Germinal center (tissue), 1 donor: ENCODE measurements at places on chromosomes 4 and X.
A peak's percentile ranks its signal among the peaks of the same experiment; 100 is the strongest.

GRCh38 chrX:130631011-130631410 lies 229.2 kb downstream of the RBMX2 start:
- no peak for DNase-seq

DNA sequence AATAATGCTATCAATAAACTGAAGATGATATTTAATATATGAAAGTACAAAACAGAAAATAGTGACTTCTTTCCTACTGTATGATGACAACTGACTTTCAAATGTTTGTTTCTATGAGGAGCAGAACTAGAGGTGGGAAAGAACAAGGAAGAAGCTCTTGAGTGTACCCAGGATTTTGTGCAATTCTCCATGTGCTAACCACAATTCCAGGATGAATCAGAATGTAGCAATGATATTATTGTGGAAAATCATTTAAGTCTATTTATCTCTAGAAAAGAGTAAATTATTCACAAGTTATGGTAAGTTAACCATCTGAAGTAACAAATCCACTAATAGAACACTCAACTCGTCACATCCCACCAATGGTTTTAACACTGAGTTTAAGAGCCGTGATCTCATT lies 324.1 kb upstream of the EMCN start:
- DNase-seq, result no peak

DNA sequence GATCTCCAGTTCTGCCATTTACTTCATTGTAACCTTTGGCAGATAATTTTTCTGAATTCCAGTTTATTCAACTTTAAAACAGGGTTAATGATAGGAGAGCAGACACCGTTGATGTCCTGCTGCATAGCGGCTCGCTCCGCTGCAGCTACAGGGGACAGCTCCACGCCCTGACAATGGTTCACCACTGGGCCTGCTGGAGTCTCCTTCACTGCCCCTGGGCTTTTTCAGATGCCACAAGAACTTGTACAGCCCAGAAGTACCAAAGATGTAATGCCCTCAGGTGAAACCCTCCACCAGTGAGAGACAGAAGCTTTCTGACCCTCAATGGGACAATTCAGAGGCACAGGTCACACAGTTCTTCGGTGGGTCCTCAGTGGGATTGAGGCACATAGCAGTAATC lies 22.7 kb upstream of the SEPTIN11 start:
- DNase-seq, result no peak

GRCh38 chr4:48127682-48128404 lies 6.2 kb downstream of the TXK start:
- DNase-seq, result peak; percentile 61

DNA sequence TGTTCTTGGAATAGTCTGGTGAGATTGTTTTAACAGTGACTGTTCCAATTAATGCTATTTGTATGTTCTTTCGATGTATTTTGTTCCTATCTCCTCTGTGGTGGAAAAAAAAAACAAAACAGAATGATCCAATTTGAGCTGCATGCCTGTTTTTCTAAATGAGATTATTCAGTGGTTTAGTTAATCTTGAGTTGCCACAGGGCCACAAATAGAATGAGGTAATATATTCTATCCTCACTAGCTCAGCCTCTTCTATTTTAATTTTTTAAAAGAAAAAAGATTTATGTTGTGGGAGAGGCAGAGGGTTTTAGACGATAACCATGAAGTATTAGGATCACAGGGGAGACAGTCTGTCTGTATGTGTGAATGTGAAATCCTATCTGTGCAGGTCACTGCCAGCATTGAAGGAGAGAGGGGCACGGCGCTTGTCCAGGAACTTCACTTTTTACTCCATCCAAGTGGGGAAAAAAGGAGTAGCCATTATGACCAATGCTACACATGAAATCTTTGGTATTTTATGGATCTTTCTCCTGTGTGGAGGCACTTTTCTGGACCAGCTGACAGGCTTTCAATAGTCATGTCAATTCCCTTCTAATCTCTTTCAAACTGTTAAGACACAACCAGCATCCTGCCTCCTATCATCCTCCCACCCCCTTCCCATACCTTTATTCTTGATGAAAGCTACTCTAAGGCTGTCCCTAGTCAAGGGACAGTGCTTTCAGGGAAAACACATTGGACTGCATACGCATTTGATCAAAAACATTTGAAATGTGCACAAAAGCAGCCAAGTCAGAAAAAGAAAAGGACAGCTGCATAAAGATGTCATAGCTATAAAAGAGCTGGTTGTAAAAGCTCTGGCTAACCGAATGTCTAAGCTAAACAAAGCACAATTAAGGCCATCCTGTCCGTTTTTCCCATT lies 1063.8 kb upstream of the INTU start:
- DNase-seq, result no peak

DNA sequence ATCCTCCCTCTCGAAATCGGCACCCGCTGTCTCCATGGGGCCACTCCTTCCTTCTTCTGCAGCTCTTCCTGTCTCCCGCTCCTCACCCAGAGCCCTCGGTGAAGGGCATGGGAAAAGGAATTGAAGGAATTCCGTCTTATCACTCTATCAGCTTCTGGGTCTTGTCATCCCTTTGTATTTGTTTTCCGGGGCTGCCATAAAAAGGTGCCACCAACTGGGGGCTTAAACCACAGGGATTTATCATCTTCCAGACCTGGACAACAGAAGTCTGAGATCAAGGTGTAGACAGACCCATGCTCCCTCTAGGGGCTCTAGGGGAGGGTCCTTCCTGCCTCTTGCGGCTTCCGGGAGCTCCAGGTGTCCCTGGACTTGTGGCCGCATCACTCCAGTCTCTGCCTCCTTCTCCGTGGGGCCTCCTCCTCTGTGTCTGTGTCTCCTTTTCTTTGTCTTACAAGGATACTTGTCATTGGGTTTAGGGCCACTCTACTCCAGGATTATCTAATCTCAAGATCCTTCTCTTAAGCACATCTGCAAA lies 24.0 kb downstream of the CD99 start:
- DNase-seq, result no peak

DNA sequence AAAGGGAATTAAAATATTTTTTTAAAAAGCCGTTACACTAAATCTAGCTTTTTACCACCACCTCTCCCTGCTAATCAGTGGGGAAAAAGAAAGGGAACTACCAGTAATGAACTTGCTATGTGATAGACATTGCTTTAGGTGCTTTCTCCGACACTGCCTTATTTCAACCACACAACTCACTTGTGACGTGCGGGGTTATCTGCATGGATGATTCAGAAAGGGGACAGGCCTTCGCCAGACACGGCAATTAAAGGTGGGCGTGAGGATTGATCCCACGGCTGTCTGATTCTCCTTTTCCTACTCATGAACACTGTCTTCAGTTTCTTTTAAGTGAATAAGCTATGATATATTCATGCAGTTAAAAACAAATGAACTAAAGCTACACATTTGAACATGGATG lies 882 bp upstream of the CXCR3 start:
- no peak for DNase-seq
